ENCODE measurements at places on chromosomes 13 and 19.

DNA sequence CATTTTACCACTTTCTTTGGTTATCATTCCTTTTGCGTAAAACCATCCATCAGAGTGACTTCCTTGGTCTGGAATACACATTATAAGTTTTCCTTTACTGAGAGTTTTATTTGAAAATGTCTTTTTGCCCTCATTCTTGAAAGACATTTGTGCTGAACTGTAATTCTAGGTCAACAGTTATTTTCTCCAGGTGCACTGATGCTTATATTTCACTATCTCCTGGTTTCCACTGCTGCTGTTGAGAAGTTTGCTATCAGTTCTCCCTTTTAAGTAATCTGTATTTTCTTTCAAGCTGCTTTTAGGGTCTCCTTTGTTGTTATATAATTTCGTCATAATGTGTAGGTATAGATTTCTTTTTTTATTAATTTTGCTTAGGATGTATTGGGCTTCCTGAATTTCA is 160.0 kb downstream of the DCT start:
- no peak for DNase-seq

DNA sequence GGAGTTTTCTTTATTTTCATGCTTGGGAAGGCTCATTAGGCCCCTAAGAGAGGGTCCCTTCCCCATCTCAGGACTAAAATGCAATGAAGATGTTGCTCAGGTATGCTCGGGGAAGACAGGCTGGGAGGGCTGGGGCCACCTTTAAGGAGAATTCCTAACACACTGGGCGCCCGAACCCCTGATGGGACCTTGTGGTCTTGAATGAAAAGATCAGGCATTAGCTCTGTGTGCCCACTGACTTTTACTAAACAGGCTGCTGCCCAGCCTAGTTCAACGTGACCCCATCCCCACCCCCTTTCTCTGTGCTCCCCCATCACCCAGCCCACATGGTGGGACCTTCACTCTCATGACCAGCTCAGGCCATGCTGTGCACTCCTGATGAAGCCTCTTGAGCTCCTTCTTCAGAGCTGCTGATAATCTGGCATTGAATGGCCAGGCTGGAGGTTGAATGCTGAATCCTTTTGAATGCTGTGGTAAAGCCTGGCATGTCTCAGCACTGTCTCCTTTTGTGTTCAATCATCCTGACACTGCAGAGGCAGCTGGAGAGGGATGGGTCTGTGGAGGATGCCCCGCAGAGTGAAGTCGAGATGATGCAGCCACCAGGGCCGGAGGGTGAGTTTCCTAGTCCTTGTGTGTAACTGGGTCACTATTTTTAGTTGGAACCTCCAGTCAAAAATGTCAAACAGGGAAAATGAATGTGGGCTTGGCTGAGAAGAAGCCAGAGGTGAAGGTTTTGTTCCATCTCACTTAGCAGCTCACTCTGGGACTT is 209.1 kb downstream of the UQCRFS1 start:
- no peak for DNase-seq

- peak; percentile 4 for DNase-seq
Measured at GRCh38 chr13:30520571-30520970, 54.8 kb upstream of the HMGB1 start.

- DNase-seq: no peak
Measured at GRCh38 chr13:31224174-31224669, 24.4 kb downstream of the B3GLCT start.

DNA sequence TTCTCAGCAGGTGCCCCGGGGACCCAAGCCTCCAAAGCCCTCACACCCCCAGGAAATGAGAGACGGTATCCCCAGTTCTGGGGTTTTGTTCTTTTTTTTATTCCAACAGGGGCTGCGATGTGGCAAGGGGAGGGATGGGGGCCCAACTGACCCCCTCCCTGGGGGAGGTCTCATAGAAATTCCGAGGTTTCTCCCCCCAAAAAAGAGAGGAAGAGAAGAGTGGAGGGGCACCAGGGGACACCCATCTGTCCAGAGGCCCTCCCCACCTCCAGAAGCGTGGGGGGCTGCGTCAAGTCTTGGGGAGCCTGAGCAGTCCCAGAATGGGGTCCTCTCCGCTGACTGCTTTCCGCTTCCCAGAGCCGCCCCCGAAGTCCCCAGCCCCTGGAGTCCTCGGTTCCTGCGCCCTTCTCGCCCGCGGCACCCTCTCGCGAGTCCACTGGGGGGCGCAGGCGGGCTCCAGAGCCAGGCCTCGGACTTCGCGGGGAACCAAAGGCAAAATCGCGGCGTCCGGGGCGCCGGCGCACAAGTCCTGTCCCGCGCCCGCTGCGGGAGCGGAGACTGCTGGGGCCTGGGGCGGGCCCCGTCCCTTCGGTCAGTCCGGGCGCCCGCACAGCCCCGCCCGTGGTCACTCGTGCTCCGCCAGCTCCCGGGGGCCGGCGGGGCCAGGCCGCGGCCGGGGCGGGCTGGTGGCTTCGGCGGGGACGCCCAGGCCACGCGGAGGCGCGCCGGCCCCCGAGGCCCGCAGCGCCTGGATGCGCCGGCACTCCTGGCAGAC is 4.4 kb upstream of the ATP1A3 start:
- DNase-seq: no peak

GRCh38 chr19:16227837-16228636 is 30.3 kb downstream of the AP1M1 start:
- no peak for DNase-seq

- DNase-seq: no peak
Measured at GRCh38 chr13:57588639-57589038, 42.9 kb upstream of the PCDH17 start.

DNA sequence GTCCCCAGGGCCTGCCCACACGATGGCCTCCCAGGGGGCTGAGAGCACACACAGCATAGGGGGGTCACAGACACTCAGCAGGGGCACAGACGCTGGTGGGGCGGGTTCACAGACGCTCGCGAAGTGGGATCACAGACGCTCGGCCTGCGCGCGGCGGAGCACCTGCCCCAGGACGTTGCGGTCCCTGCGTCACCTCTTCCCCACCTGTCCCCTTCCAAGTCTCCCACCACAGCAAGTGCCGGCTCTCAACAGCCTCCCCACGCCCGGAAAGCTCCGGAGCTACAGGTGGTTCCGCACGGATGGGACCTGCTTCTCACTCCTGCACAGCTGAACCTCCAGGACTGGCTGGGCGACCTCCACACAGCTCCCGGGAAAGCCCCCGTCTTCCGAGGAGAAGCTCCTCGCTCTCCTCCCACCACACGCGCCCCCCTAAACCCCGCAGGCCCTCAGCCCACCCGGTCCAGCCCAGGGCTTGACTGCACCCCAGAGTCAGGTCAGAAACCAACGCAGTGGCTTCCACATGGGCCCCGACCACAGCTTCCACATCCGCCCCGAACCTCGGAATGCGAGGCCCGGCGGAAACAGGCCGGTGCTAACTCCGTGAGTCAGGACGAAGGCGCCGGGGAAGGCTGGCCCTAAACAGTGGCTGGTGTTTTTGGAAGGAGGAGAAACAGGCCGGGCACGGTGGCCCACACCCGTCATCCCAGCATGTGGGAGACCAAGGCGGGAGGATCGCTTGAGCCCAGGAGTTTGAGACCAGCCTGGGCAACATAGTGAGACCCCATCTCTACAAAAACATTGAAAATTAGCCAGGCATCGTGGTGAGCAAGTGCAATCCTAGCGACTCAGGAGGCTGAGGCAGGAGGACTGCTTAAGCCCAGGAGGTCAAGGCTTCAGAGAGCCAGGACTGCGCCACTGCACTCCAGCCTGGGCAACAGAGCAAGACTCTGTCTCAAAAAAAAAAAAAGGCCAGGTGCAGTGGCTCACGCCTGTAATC is 16.5 kb downstream of the BTBD2 start:
- DNase-seq: no peak

- DNase-seq: no peak
Measured at GRCh38 chr19:11210656-11210928, 13.2 kb upstream of the KANK2 start.

- DNase-seq: no peak
Measured at GRCh38 chr19:18171605-18172327, 1.8 kb upstream of the IFI30 start.

DNA sequence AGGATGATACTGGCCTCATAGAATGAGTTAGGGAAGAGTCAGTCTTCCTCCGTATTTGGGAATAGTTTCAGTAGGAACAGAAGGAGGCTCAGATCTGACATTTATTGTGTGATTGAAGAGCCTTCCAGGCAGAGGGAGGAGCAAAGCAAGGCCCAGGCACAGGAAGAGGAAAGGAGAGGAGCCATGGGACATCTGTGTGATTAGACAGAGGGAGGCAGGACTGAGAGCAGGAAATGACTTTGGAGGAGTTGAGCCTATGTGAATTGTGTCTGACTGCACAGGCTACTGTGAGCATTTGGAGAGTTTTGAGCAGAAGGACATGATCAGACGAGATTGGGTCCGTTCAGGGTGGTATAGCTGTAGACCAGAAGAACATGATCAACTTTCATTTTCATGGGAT is 8.5 kb downstream of the SIGLEC7 start:
- DNase-seq: no peak

DNA sequence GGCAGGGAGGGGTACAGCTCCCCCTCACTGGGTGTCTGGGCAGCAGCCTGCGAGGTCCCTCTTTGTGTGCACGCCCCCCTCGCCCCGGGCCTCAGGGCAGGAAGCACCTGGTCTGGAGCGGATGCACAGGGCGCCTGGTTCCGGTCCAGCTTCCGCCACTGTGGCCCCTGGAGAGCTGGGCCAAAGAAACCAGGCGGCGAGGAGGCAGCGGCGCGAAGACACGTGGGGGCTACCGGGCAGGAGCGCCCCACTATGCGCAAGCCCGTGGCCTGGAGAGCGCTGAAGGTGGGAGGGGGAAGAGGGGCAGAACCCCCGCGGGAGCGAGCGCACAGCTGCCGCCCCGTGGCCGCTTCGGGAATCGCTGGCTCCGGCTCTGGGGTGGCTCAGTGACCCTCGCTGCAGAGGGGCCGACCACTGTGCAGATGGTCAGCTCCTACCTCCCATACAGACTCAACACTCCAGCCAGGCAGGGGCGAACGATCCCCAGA is 1.7 kb upstream of the LYL1 start:
- DNase-seq: no peak

DNA sequence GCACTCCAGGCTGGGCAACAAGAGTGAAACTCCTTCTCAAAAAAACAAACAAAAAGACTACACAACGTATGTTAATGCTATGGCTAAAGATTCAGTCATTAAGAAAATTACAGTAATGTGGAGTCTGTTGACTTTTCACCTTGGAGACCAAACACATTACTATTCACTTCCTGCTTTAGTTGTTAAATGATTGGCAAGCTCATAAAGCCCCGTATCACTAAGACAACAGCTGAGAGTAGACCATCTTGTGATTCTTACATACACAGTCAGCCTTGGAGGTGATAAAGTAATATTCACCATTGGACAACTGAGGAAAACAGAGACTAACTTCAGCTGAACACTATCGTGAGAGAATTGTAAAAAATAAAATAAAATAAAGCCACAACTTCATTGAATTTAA is 86.5 kb downstream of the KCTD12 start:
- DNase-seq: no peak

- no peak for DNase-seq
Measured at GRCh38 chr13:110316196-110316595, 9.1 kb downstream of the COL4A2 start.

GRCh38 chr13:30618186-30618929 is 638 bp downstream of the USPL1 start:
- no peak for DNase-seq

GRCh38 chr19:46975011-46975924 is 44.4 kb upstream of the NPAS1 start:
- no peak for DNase-seq

DNA sequence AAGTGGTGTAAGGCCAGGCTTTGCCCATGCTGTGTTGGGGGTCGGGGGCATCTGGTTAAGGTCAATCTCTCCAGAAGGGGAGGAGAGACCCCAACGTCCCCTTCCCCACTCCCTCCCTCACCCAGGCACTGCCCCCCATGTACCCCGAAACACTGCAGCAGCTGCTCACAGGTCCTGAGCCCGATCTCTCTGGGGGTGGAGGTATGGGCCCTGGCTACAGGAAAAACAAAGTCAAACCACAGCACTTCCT is 10.2 kb downstream of the CAPN12 start:
- DNase-seq: no peak

- no peak for DNase-seq
Measured at GRCh38 chr19:47511128-47511517, 3.7 kb downstream of the NAPA start.

DNA sequence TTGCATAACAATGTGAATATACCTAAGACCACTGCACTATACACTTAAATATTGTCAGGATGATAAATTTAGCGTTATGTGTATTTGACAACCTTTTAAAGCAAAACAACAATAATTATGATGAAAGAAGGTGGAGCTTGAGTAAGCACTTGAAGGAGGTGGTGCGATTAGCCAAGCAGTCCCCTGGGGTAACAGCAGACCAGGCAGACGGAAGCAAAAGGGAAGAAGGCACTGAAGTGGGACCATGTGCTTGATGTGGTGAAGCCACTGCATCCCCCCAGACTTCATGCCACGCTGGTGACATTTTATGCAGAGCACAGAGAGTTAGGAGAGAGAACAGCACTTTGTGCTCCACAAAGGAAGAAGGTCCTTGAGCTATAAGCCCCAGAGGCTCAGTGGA is 58.3 kb upstream of the ZNF507 start:
- DNase-seq: no peak

DNA sequence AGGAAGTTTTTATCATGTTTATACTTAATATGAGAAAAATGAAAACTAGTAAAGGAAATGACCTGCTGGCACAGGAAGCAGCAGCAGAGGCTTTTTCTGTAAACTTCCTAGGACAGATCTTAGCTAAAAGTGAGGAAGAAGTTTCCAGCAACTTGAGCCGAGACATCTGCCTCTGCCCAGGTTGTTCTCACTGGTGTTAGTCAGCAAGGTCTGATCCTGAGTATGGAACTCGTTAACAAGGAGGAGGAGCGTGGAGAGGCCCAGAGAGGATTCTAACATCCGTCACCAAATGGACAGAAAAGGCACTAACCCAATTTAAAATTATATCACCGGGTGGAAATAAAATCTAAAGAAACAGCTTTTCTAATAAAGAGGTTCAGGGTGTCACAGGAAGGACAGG is 43.6 kb downstream of the PHF11 start:
- DNase-seq: no peak

DNA sequence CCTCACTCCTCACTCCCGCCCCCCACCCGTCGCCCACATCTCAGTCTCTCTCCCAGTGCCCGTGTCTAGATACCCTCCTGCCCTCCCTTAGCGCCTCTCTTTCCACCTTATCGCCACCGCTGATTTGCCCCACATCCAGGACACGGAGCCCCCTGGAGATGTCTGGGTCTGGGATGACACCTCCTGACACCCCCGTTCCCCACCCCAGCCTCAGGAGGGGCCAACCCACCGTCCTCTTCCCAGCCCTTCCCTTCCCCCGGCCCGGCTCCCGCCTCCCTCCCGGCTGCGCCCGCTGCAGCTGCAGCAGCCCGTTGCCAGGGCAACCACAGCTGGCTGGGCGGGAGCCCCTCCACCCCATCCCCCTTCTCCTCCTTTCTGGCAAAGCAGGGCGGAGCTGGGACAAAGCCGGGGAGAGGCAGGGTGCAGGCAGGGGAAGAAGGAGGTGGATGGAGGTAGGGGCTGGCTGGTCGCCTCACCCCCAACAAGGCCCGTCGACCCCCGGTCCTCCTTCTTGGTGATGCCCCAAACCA is 13.5 kb downstream of the DPF1 start:
- DNase-seq: peak; percentile 24

DNA sequence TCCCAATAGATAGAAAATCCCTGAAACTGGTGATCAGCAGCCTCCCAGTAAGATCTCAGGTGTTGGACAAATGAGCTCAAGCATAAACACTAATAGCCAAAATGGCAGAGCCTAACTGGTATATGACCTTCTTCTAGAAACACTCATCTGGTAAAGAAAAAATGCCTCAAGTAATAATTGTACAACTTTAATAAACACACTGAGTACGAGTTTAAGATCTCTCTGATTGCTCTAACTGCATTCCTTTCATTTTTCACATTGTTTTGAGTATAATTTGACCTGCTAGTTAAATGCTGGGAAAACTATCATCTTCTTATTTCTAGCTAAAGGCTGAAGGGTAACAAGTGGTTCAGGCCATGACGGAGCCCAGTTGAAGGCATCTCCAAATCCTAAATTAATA is 2009.5 kb upstream of the PCDH20 start:
- DNase-seq: no peak

Measured in fibroblast of skin of left quadriceps (primary cell).